ENCODE measurements at places on chromosomes 3 and 15.

GRCh38 chr3:197002701-197003454, 26.7 kb downstream of the MELTF start:
- DNase-seq, result peak; percentile 67

- no peak for DNase-seq
Measured at GRCh38 chr15:75554717-75555116, 24.4 kb downstream of the PTPN9 start.

DNA sequence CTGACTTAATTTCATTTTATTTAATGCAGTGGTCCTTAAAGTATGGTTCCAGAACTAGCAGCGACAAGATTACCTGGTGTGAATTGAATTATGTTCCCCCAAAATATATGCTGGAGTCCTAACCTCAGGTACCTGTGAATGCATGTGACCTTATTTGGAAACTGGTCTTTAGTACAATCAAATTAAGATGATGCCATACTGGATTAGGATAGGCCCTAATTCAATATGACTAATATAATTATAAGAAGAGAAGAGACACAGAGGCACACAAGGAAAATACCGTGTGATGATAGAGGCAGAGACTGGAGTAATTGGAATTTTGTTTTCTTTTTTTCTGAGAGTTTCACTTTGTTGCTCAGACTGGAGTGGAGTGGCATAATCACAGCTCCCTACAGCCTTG, 12.6 kb upstream of the SPATA16 start:
- DNase-seq, result no peak

DNA sequence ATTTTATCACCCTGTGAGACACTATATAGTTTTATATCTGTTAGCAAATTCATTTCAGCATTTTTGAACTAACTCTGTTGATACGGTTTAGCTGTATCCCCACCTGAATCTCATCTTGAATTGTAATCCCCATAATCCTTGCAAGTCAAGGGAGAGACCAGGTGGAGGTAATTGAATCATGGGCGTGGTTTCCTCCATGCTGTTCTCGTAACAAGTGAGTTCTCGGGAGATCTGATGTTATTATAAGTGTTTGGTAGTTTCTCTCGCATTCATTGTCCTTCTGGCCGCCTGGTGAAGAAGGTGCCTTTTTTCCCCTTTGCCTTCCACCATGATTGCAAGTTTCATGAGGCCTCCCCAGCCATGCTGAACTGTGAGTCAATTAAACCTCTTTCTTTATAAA, 53.2 kb upstream of the TMC3 start:
- DNase-seq, result no peak

GRCh38 chr3:143811602-143812001, 36.7 kb downstream of the SLC9A9 start:
- no peak for DNase-seq

DNA sequence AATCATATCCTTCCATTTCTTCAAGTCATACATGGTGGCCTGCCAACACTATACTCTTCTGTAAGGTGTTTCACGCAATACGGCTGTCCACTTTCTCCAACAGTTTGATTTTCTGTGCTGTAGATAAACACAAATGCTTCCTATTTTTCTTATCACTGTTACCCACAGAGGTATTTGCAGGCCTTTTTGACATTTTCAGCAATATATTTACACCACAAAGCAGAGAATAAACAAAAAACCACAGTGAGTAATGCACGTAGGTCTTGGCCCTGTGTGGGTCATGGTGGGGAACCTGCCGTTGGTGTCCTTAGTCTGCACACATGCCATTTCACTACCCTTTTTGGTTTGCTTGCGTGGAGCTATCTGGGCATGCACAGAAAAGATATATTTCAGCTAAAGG, 59.5 kb downstream of the LRRC28 start:
- no peak for DNase-seq

- no peak for DNase-seq
Measured at GRCh38 chr3:170553788-170554757, 31.8 kb downstream of the SLC7A14 start.

DNA sequence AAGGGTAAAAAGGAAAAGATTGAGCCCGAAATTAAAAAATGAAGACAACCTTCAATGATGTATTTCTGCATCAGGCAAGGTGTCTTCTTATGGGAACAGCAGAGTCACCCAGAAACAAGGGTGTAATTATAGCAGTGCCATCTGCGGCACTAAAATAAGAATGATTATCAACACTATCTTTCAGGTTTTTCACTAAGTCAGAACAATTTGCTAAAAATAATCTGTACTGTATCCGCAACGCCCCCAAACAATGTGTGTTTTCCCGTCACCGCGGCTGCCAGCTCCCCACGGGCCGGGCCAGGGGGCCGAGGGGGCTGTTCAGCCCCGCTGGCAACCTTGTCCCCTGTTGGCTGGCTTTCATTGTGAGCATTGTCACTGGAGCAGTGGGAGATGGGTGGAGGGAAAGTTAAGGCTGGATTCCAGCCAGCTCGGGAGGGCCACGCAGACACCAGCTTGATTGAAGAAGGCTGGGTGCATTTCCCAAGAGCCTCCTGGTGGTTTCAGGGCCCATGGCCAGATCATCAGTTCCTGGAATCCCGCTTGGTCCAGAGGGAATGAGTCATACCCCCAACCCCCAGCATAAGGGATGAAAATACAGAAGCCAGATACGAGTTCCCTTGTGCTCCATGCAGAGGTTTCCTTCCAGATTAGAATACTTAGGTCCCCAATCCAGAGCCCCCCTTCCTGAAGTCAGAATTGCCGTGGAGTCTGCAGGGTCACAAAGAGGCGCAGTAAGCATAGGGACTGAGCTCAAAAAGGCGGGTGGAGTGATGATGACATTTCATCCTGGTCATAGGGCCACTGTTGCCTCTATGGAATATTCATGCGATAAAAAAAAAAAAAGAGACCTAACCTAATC, 90.2 kb upstream of the KLF13 start:
- DNase-seq, result no peak

- DNase-seq, result peak; percentile 59
Measured at GRCh38 chr3:161042023-161042501, 63.1 kb downstream of the B3GALNT1 start.

DNA sequence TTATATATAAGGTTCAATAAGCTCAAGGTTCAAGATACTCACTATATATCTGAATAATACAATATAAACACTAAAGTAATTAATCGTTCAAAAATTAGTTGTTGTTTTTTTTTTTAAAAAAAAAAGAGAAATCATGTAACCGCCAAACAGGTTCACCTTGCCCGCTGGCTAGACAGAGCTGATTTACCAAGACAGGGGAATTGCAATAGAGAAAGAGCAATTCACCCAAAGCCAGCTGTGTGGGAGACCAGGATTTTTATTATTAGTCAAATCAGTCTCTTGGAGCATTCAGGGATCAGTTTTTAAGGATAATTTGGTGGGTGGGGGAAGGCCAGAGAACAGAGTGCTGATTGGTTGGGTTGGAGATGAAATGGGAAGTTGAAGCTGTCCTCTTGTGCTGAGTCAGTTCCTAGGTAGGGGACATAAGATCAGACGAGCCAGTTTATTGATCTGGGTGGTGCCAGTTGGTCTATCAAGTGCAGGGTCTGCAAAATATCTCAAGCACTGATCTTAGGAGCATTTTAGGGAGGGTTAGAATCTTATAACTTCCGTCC, 7.9 kb downstream of the HIGD1A start:
- DNase-seq, result no peak

DNA sequence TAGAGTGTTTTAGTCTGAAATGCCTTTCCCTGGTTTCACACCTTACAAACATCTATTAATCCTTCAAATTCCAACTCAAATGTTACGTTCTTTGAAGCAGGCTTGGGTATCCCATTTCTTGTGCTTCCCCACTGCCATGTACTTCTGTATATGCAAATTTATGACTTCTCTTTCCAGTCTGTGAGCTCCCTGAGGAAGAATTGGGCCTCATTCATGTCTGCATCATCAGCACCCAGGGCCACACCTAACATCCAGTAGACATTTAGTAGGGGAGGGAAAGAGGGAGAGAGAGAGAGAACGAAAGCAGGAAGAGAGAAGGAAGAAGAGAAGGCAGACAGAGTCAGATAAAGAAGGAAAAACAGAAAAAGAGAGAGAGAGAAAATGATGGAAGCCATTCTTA, 53.3 kb upstream of the KY start:
- no peak for DNase-seq

- DNase-seq, result no peak
Measured at GRCh38 chr15:91548549-91548948, 305.0 kb upstream of the SLCO3A1 start.

GRCh38 chr3:150411976-150412375, 3.9 kb downstream of the TSC22D2 start:
- no peak for DNase-seq

GRCh38 chr15:73637527-73637926, 4.3 kb upstream of the NPTN start:
- DNase-seq, result no peak

- DNase-seq, result no peak
Measured at GRCh38 chr15:44530653-44531052, 6.3 kb upstream of the EIF3J start.

All from renal cortex interstitium (tissue), 15 donors.